Left ventricle myocardium superior (tissue), 1 donor: ENCODE measurements at places on chromosomes 7 and 10. TPM values are rescaled to one million over a fixed set of nuclear protein-coding genes. Genes with fewer than 3 reads are reported as not detected.

GRCh38 chr10:131013281-131013912, 298.1 kb downstream of the TCERG1L start:
- DNase-seq: no peak

DNA sequence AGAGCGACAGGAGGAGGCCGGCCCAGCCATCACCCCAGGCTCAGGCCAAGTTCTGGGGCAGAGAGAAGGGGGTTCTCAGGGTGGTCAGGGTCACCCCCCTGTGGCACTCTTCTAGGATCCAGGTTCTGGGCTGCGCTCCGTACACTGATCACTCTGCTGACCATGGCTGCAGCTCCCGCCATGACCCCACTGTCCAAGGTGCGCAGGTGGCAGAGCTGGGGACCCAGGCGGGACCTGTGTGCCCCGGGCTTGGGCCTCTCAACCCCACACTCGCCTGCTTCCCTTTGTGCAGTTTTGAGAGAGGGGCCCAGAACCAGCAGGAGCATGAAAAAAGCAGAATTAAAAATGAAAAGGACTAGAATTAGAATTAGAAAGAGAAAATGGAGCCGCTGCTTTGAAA, 227.1 kb downstream of the FANK1 start:
- no peak for DNase-seq

- DNase-seq: no peak
These were observed 892.0 kb upstream of the AUTS2 start for GRCh38 chr7:68706291-68706690.

The SAMD9 gene
- total RNA-seq: 3.5 TPM

DNA sequence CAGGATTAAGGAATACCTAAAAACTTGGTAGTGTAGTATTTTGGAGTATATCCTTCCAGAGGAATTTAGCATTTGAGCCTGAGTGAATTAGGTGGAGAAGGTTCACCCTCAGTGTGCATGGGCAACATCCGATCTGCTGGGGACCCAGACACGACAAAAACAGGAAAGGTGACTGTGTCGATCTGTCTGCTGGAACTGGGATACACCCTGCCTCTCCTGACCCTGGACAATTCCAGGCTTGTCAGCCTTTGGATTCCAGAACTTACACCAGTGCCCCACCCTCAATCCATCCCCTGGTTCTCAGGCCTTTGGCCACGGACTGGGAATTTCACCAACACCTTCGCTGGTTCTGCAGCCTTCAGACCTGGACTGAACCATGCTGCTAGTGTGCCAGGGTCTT, 41.9 kb downstream of the PTPRE start:
- no peak for DNase-seq

DNA sequence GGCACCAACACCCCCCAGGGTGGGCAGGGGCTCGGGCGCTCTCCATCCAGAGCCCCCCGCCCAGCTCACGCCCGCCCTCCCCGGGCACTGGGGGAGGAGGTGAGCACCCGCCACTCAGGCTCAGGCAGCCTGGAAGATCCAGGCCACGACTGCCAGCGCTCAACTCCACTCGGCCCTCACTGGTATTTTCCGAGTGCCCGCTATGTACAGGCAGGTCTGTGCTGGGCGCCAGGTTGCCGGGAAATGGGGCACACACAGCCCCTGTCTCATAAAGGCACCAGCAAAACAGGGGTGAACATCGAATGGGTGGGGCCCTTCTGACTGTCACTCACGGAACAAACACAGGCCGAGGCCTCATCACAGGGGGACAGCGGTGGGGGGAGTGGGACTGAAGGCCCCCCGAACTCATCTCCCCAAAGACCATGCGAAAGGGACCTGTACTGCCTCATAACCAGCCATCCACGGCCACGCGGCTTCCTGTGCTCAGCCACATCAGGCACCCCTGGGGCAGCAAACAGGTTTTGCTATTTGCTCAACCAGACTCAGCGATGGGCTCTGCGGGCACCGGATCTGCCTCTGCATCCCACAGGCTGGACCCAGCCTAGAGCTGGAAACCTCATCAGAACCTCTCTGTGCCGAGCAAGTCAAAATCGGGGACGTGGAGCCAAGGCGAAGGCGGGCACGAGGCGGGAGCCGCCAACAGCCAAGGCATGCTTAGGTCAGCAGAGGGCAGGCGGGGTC, 98.7 kb upstream of the DNAAF5 start:
- DNase-seq: no peak

DNA sequence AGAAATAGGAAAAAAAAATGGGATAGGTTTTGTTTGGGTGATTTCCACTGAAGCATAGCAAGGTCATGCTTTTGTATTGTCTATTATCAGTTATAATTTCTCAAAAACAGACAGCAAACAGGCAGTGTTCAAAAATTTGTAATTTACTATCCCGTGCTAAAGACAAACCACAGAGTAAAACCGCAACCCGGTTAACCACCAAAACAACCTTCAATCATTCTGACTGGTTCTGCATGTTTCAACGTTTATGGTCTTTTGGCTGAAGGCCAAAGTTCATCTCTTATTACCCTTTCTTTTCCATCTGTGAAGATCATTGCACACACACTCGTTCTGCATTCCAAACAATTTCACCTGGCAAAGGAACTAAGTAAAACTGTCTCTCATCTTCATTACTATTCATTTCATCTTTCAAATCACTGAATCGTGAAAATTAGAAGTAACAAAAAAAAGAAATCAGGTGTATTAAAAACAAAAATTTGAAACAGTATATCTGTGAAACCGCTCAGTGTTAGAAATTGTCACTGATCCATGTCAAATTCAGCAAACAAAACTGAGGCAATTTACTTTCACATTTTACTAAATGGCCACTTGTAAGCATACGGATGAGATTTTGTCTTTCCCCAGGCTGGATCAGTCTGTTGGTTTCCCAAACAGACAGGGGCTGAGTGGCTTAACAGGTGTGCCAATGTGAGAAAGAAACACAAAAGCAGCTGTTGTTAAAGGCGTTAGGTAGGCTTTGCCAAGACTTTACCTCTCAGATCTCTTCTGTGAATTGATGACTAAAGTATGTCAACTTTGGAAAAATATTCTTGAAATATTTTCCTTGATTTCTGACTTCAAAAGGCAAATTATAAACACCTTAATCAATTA, 539.6 kb downstream of the CNTNAP2 start:
- DNase-seq: no peak

DNA sequence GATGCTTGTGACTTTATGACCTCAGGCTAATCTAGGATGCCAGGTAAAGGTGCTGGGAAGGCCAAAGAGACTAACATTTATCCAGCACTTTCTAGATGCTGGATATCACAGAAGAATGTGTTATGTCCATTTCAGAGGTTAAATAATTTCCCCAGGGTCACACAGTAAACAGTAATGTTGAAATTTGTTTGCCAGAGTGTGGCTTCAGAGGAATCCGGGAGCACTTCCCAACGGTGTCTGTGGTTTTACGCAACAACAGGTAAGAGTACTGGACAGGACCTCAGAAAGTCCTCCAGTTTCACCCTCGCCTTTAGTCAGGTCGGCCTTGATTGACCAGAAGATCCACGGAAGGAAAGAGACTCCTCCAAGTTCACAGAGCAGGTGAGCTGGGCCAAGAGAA, 1.7 kb downstream of the SHTN1 start:
- DNase-seq: no peak

DNA sequence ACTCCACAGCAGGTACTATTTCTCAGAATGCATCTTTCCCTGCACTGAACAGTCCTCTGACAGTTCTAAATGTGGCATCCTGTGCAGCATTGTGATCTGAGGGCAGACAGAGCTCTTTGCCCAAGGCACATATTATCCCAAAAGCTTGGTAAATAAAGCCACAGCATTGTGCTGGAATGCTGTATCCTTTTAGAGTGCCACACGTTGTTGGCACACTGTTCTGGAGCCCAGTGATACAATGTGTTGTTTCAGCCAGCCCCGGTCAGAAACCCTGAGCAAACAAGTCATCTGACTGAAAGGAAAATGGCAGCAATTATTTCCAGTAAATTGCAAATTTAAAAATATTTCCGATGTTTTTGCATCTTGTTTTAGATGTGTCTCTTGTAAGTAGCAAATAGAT, 45.4 kb downstream of the NAMPT start:
- peak; percentile 36 for DNase-seq

The FAM24B gene
- 0.47 TPM for total RNA-seq

The PRTFDC1 gene
- 9.1 TPM for total RNA-seq

DNA sequence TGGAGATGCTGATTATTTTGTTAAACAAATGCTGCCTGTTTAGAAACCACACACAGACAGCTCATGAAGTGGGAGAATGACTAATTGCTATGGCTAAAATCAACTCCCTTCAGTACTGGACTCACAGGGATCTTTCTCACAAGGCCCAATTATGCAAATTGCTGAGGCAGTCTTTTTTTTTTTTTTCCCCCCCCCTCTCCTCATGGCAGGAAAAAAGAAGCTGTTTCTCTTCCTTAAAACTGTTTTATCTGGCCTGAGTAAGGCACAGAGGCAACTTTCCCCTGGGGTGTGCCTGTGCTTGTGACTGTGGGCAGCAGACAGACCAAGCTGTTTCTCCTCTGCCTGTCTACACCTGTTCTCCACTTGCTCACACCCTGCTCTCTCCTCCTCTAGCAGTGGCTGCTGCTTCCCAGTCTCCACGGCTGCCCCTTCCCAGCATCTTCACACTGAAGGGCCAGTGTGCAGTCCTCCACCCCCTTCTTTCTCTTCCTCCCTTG, 65.4 kb upstream of the STEAP1B start:
- no peak for DNase-seq

GRCh38 chr10:78248651-78249464, 215.2 kb downstream of the RPS24 start:
- DNase-seq: no peak

DNA sequence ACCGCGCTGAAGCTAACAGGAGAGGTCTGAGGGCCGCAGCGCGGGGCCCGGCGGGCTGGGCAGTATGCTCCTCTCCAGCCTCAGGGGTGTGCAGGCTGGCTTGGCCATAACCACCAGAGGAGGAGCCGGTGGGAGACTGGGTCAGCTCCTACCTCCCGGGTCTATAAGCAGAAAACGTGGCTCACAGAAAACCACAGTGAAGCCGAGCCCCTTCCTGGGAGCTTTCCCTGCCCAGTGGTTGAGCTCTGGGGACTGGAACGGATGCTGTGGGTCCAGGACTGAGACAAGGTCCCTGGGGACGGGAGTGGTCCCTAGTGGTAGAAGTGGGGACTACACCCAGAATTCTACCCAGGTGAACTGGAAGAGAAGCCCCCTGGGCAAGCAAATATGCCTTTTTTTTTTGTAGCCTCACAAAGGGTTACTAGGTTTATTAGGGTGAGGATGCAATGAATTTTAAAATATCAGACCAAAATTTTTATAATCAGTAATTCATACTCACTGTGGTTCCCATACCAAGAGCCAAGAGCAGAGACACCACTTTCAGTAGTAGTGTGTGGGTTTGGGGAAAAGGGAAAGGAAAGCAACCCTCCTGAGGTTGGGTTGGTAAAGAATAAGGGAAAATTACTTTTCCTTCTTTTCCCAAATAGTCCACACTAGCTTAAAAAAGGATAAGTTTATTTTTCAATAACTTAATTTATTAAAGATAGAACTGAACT, 67.9 kb upstream of the PRKCQ start:
- DNase-seq: no peak
